ENCODE measurements at places on chromosomes 5 and 9.

DNA sequence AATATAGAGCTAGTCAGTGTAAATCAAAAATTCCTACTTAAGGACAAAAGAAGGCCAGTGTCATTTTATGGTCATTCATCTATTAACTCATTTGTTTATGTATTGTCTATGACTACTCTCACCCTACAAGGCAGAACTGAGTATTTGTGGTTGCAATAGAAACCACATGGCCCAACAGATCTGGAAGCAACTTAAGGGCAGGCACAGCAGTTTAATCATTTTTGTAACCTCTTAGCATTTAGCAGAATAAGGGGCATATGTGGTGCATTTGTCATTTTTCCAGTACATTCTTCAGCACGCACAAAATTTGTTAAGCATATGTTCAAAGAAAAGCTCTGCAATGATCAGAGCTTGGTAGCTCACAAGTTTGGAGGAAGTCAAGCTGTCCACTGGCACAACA, 1.1 kb downstream of the FKBP15 start:
- no peak for DNase-seq

DNA sequence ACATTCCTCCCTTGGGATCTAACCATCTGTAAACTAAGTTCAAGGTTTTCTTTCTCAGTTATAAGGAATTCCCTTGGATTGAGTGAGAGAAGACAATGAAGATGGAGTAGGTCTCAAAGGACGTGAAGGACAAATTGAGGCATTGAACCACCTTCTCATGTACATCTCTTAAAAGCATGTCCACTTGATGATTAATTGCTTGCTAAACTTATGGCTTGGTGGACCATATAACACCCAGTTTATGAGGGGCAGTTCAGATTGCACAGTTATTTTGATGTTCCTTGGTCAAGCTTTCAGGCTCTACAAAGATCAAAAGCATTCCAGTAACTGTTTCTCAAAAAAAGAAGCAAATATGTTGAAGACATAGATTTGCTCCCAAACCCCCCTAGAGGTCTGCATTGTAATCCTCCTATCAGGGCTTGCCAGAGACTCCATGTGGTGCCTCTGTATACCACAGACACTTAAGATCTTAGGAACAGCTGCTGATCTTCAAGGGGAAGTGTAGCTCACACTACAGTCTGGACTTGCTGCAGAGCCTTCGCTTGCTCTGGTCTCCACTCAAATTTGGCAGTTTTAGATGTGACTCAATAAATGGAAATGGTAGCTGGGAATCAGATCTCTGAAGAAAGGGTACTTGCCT, 56.9 kb upstream of the ALDH1A1 start:
- DNase-seq = no peak

DNA sequence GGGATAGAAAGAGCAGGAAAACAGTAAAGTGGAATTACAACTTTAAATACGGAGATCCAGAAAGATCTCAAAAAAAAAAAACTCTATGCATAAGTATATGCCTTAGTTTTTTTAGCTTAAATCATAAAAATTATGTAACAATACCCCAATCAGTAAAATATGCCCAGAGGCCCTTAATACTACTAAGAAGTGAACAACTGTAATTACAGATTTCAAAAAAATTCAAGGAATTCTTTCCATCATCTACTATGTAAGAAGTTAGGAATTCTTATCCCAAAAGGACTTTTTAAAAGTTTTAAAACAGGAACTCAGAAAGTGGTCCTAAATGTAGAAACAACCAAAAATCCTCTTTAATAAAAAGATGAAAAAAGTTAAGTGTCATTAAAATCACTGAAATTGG, 111.3 kb downstream of the SSBP2 start:
- no peak for DNase-seq

- no peak for DNase-seq
Measured at GRCh38 chr5:111163000-111163399, 61.2 kb upstream of the CAMK4 start.

GRCh38 chr5:63050916-63051315, 472.3 kb downstream of the LRRC70 start:
- DNase-seq = no peak

GRCh38 chr9:72597181-72597517, 75.7 kb downstream of the TMC1 start:
- peak; percentile 72 for DNase-seq

DNA sequence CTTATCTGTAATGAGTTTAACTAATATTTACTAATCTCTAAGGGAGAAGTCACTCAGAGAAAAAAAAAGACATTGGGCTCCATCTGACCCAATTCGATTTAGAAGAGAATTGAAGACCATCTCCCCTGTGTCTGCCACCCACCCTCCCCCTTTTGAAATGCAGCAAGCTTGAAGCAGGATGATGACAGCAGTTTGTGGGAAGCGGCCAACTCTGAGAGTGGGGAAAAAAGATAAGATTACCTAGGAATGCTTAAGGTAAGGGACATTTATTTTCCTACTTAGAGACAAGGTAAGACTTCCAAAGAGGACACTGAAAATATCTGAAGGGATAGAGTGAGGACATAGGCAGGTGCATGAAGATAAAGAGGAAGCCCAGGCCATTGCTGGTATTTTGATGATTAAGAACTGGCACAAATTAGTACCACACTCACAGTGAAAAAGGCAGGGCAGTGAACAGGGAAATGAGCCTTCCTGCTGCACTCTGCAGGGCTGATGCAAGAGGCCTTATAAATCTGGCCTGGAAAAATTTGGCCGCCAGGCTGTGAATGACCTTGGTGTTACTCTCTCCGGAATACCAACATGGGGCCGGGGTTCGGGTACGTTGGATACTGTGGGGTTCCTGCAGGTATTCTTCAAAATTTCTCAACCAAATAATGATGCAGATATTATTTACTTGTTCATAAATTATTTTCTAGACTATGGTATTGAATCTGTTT, 42.3 kb downstream of the HTR1A start:
- DNase-seq = no peak

DNA sequence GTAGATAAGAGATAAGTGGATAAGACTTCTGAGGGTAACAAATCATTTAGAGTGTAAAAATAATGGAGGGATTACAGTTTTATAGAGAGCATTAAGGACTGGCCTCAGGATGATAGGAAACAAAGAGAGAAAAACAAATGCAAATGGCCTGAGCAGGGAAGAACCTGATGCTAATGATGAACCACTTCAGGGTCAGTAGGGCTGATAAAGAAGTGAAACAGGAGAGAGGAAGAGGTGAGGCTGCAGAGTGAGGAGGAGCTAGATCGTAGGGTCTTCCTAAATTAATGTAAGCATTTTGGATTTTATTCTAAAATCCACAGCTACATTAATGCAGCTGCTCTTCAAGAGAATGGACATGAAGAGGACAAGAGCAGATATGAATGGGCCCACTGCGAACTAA, 698.0 kb upstream of the MEF2C start:
- DNase-seq = no peak

GRCh38 chr9:22840641-22841040, 394.0 kb downstream of the DMRTA1 start:
- no peak for DNase-seq

DNA sequence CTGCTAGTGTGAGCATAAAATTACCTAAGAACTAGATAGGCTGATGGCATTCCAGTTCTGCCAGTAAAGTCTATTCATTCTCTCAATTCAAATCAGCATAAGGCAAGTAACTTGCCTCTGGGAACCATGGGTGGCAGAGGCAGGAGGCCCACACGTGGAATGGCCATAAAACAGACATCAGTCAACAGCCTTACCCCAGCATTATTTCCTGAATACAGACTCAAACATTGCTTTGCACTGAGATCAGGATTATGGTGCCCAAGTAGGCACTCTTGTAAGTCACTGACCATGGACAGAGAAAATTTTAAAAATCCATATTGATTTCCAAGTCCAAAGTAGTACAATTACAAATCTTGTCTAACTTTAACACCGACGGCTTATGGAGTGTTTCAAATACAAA, 157.7 kb downstream of the NR2F1-AS1 start:
- DNase-seq = no peak

- no peak for DNase-seq
Measured at GRCh38 chr5:90224342-90224741, 185.2 kb downstream of the CETN3 start.

- DNase-seq = no peak
Measured at GRCh38 chr5:130496215-130496614, 592.0 kb downstream of the CHSY3 start.

- peak; percentile 60 for DNase-seq
Measured at GRCh38 chr5:74127381-74128320, 501.7 kb downstream of the ARHGEF28 start.

DNA sequence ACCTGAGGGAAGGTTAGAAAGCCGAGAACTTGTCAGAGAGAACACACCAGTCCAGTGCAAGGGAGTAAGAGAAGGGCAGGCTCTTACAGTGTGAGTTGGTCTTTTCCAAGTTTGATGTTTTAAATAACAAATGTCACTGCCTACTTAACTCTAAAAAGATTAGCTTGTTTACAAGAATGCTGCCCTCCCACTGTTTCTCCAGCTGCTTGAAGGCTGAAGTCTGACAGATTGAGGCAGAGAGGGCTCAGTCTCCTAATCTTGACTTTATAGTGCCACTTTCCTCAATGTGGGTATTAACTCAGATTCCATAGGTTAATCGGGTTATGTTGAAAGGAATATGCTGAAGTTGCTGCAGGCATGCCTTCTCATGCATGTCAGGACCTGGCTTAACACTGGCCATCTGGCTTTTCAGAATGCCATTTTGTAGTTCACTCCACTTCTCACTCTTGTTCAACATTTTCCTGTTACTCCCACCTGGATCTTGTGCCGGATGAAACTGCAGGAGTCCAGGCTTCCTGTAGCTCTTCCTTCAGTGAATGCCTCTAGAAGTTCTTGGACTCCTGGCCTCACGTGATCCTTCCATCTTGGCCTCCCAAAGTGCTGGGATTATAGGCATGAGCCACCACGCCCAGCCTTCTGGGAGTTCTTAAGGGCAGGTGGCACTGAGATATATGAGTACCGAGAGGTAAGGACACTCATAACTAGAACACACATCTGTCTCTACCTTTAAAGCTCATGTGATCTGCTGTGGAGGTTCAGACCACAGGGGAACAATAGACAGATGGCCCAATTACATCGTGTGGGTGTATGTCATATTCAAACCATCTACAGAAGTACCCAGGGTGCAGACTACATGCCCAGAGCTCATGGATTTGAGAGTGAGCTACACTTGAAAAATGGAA, 249.7 kb downstream of the ARHGAP26 start:
- no peak for DNase-seq

GRCh38 chr9:115369322-115369957, 251.5 kb upstream of the TNC start:
- no peak for DNase-seq

DNA sequence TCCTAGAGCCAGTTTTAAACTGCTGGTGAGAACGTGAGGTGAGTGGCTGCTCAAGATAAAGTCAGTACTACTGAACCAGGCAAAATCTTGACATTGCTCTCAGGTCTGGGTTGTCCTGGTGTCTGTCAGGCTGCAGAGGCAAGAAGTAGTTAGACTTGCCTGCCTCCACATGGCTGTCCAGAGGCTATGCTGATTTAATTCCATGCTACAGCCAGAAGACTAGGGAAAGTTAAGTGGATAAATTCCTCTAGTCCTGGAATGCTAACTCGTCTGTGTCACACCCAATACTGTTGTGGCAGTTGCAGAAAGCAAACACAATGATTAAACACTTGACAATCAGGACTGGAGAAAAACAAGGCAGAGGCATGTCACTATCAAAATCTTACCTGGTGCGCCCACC, 118.9 kb downstream of the ACER2 start:
- no peak for DNase-seq

DNA sequence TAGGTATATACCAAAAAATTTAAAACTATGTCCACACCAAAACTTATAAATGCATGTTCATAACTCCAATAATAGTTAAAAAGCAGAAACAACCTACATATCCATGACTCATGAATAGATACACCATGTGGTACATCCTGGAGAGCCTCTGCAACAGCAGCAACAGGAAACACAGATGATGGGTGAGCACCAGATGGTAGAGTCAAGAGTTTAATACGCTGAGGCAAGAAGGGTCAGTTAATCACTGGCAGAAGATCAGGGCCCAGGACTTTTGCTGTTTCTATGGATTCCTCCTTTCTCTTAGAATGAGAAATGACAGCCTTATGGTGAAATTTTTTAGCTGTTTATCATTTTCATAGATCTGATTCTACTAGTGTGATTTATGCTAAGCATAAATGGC, 351.8 kb upstream of the ADAMTSL1 start:
- DNase-seq = no peak

DNA sequence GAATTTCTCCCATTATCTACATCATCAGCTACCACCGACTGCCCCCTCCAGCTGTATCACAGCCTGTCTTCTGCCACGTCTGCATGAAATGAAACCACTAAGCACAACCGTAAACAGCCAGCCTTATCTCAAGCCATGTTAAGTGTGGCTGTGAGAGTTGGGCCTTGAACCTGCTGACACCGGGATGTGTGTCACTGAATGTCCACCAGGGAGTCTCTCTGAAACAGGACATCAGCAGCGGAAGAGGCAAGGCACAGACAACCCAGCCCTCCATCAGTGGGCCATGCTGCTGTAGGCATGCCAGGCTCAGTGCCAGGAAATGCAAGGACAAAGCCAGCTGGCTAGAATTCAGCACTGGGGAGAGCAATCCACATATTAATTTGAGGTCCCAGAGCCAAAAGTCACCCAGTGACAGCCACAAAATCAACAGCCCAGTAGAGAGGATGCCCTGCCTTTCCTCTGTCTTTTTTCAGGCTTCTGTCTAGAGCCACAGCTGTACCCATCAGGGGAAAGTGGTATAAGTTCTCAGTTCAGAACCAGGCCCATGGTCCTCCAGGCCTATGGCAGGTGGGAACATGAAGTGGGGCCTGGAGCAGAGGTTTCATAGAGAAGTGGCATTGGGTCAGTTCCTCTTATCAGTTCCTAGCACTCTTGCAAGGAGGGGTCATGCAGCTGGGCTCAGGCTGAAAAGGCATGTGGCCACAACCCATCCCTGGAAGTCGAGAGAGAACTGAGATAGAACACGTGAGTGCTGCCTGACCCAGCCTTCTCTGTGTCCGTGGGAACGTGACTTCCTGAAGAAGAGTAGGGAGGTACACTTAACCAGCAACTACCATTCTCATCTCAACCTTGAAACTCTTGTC, 199.4 kb downstream of the ESM1 start:
- no peak for DNase-seq

DNA sequence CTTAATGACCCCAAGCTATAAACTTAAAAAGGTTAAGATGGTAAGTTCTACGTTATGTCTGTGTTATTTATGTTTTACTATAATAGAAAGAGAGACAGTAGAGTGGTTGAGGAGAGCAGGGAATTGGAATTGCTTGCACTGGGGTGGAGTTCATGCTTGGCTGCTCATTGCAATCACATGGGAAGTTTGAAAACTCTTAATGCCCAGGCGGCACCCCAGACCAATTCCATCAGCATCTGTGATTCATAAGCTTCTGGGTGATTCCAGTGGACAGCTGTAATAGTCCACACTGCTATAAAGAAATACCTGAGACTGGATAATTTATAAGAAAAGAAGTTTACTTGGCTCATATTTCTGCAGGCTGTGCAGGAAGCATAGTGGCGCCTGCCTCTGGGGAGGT, 323.9 kb upstream of the MSX2 start:
- no peak for DNase-seq

DNA sequence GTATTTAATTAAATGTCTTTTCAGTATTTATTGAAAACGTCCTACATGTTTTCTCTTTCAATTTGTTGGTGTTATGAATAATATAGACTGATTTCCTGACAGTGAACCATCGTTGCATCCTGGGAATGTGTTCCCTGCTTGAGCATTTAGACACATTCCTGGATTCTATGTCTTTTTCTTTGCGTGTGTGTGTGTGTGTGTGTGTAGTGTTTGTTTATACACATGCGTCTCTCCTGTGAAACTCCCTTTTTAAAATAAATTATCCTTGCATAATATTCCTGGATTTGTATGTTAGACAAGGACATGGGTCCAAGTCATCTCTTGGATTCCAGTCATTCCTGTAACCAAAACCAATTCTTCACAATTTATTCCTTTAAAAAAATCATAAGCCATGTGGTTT, 153.4 kb downstream of the HSPA4 start:
- DNase-seq = no peak

Measured in large intestine (tissue), 12 donors.